GM13977 (cell line): ENCODE measurements at places on chromosomes 2 and 18.

GRCh38 chr2:229489016-229489415, 217.9 kb upstream of the PID1 start:
- DNase-seq, result no peak

- DNase-seq, result no peak
These were observed 71.2 kb upstream of the FOSL2 start for GRCh38 chr2:28321426-28321825.

DNA sequence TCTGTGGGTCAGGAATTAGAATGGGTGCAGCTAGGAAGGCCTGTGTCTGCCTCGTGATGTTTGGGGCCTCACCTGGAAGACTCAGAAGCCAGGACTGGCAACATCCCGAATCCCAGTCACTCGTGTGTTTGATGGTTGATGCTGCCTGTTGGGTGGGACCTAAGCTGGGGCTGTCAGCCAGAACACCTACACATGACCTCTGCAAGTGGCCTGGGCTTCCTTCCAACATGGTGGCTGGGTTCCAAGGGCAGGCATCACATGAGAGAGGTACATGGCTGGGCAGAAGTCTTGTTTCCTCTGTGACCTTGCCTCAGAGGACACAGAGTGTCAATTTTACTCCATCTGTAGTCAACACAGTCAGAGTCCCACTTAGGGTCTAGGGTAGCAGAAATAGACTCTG, 177.8 kb downstream of the GBX2 start:
- DNase-seq, result no peak

DNA sequence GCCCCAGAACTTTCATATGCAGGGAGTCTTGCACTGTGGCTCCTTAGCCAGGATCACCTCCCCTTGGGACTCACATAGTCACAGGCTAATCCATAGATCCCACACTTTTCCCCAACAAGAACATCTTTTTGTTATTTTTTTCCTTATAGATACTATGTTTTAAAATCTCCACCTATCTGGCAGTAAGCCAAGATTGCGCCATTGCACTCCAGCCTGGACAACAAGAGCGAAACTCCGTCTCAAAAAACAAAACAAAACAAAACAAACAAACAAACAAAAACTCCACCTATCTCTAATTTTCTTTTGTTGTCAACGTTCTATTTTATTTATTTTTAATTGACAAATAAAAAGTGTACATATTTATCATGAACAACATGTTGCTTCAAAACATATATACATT, 141.7 kb downstream of the PDE11A start:
- DNase-seq, result no peak

- DNase-seq, result no peak
These were observed 31.2 kb upstream of the ROCK2 start for GRCh38 chr2:11375689-11376027.
